Placental pericyte (primary cell): ENCODE measurements at places on chromosomes 3 and 15. TPM values are rescaled to one million over a fixed set of nuclear protein-coding genes. Genes with fewer than 3 reads are reported as not detected.

Gene AGBL1
- not detected in 2 replicates for total RNA-seq

Gene GOLGA8S
- not detected in 2 replicates for total RNA-seq

Gene PIF1
- total RNA-seq, result 2.6 and 23.6 TPM in 2 replicates

Gene GPR149
- total RNA-seq, result not detected in 2 replicates

Gene ADAMTS7
- total RNA-seq, result 7.7 and 18.8 TPM in 2 replicates

Gene HDAC11
- total RNA-seq, result 4.7 and 10.7 TPM in 2 replicates

Gene ARHGAP11A
- total RNA-seq, result 3.5 and 43.7 TPM in 2 replicates

Gene HIGD2B
- total RNA-seq, result not detected in 2 replicates

Gene RPL4
- total RNA-seq, result 2,449 and 2,582 TPM in 2 replicates

Gene SKOR1
- 0.22 and 0.29 TPM in 2 replicates for total RNA-seq

Gene BAHD1
- total RNA-seq, result 10.5 and 12.7 TPM in 2 replicates

Gene CCR3
- total RNA-seq, result not detected in 2 replicates

Gene NMB
- total RNA-seq, result 0.66 and 3.9 TPM in 2 replicates

Gene SERPINI2
- total RNA-seq, result not detected in 2 replicates

Gene ISLR
- 25.8 and 26.6 TPM in 2 replicates for total RNA-seq

Gene PRRT3
- 2.6 and 2.7 TPM in 2 replicates for total RNA-seq

Gene FMN1
- total RNA-seq, result 0.22 and 3.0 TPM in 2 replicates

Gene CATSPER2
- 0.72 and 1.5 TPM in 2 replicates for total RNA-seq

Gene SLC15A2
- under 0.01 and 0.22 TPM in 2 replicates for total RNA-seq

Gene CHD2
- 58.6 and 81.3 TPM in 2 replicates for total RNA-seq

Gene SLC33A1
- total RNA-seq, result 68.9 and 120 TPM in 2 replicates

Gene TNNC1
- total RNA-seq, result 2.0 TPM in 1 of 2 replicates, not detected in the other

Gene LRRC31
- not detected in 2 replicates for total RNA-seq

Gene NR2C2
- total RNA-seq, result 22.3 and 38.4 TPM in 2 replicates

Gene CLK3
- 102 and 133 TPM in 2 replicates for total RNA-seq
